ENCODE measurements at places on chromosomes 1 and 21.

DNA sequence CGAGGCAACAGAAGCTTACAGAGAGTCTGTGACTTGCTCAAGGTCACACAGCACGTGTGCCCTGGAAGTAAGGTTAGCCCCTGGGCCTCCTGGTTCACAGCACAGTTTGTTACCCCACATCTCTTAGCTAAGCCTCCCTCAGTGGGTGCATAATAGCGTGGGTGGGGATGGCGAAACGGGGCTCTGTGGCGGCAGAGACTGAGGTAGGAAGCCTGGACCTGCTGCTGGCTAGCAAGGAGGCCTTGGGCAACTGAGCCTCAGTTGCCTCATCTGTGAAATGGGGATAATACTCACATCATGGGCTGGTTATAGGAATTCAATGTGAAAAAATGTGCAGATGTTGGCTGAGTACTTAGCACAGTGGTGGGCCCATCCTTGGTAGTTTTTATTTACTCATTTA is 596 bp downstream of the PADI4 start:
- DNase-seq = no peak

- DNase-seq = no peak
These were observed 16.0 kb upstream of the ACOT11 start for GRCh38 chr1:54532033-54532432.

DNA sequence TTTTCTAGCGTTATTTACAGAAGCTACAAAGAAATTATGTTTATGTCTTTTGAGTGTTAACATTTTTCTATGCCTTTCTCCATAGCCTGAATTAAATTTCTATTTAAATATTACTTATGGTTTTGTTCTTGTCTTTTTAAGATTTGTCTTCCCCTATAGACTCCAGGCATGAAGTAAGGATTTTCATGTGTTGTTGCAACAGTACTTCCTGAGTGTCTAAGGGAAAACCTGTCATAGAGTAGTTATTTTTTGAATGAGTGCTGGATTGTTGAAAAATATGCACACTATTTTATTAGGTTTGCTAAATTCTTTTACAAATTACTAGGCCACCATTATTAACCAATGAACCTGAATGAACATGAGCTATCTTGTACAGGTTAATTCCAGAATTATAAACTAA is 27.1 kb downstream of the SAMSN1 start:
- no peak for DNase-seq

GRCh38 chr1:64147759-64148158 is 55.7 kb upstream of the UBE2U start:
- no peak for DNase-seq

DNA sequence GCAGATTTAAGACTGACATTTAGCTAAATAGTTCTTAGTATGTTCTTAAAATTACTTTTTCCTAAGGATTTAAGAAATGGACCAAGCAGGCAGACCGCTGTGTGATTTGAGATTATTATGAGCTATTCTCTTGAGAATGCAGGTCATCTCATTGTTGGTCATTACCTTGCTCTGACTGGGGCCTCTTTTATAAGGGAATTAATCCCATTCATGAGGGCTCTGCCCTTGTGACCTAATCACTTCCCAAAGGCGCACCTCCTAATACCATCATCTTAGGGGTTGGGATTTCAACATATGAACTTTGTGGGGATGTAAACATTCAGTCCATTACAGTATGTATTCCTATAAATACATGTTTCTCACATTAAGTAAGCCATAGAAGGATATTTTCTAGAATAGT is 24.2 kb downstream of the OSBPL9 start:
- DNase-seq = no peak

DNA sequence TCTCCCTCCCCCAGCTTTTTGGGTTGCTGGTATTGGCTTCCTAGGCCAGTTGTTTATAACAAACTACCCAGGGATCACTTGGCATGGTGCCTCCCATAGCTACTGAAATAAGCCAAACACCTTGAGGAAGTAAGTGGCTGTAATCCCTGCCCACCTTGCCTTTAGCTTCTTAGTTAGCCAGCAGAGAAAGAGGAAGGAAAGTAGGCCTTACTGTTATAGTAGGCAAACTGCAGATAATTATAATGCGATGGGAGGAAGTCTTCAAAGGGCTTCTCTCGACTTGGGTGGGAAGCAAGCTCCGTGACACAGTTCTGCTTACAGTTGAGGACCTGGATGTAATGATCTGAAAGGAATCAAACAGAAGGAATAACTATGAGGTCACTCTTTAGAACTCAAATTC is 8.2 kb downstream of the P3H1 start:
- DNase-seq = no peak

GRCh38 chr1:54495954-54496353 is 52.1 kb upstream of the ACOT11 start:
- no peak for DNase-seq

DNA sequence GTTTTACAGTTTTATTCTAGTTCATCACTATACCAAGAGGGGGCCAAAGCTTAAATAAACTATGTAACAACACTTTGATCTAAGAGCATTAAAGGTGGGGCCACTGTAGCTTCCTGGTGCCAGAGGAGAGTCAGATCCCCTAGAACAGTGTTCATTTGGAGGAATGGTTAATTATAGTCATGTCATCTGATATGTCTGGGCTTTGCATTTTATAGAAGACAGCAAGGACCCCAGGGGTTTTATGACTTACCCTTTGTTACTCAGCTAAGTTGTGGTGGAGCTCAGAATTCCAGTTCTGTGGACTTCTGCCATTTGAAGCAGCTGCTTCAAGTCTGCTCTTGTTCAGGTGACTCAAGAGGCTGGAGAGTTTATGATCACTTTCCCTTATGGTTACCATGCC is 16.7 kb downstream of the KDM4A start:
- DNase-seq = no peak

DNA sequence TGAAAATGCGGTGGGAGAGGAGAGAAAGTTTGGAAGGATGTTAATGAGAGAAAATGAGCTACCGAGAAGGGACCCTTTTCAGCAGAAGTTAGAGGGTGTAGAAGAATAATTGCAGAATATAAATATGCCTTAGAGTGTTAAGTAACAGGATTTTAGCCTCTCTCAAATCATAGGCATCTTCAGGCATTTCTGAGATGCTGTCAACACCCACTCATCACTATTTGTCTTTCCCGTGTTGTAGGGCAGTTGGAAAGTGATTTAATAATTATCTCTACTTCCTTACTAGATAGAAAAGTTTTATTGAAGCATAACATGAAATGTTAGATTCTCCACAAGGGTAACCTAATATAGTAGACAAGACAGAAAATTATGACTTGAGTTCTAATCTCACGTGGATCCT is 96.4 kb upstream of the RGS4 start:
- DNase-seq = no peak

DNA sequence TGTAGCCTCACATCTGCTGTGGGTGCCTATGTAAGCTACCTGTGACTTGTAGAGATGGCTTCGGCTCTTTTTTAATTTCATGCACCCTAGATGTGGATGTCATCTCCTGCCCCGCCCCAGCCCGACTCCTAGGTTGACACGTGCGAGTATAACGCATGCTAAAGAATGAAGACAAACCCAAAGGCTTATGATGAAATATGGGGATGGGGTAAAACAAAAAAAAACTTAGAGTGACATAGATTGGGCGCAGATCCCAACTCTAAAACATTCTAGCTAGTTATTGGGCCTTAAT is 613 bp upstream of the ERO1B start:
- no peak for DNase-seq

DNA sequence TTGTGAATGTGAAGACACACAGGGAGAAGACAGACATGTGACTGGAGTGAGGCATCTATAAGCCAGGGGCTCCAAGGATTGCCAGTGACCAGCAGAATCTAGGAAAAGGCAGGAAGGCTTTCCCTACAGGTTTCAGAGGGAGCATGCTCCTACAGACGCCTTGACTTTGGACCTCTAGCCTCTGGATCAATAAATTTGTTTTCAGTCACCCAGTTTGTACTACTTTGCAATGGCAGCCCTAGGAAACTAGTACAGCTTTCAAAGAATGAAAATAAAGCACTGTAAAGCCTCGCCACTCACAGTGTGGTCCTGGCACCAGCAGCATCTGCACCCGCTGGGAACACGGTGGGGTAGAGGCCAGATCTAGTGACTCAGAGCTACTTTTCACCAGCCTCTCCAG is 510.0 kb downstream of the LTN1 start:
- no peak for DNase-seq

- DNase-seq = no peak
These were observed 22.3 kb downstream of the RCOR3 start for GRCh38 chr1:211281320-211282022.

DNA sequence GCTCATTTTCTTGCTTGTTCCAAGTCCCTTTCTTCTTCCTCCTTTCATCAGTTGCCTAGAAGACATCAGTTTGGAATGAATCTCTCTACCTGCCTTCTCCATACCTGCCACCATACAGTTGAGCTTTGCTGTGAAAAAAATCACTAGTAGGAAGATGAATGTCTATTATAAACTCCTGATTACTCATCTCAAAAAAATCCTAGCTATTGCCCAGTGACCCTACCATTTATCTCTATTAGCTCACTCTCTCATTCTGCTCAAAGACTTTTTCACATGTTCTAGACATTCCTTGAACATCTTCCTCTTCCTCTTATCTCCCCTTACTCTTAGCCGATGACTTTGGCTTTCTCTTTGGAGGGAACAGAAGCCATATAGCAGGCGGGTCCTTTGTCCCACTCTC is 49.7 kb upstream of the HMGB4 start:
- DNase-seq = no peak

GRCh38 chr1:47992720-47993415 is 4.3 kb downstream of the TRABD2B start:
- no peak for DNase-seq

GRCh38 chr1:248802454-248802853 is 23.3 kb downstream of the SH3BP5L start:
- DNase-seq = no peak

DNA sequence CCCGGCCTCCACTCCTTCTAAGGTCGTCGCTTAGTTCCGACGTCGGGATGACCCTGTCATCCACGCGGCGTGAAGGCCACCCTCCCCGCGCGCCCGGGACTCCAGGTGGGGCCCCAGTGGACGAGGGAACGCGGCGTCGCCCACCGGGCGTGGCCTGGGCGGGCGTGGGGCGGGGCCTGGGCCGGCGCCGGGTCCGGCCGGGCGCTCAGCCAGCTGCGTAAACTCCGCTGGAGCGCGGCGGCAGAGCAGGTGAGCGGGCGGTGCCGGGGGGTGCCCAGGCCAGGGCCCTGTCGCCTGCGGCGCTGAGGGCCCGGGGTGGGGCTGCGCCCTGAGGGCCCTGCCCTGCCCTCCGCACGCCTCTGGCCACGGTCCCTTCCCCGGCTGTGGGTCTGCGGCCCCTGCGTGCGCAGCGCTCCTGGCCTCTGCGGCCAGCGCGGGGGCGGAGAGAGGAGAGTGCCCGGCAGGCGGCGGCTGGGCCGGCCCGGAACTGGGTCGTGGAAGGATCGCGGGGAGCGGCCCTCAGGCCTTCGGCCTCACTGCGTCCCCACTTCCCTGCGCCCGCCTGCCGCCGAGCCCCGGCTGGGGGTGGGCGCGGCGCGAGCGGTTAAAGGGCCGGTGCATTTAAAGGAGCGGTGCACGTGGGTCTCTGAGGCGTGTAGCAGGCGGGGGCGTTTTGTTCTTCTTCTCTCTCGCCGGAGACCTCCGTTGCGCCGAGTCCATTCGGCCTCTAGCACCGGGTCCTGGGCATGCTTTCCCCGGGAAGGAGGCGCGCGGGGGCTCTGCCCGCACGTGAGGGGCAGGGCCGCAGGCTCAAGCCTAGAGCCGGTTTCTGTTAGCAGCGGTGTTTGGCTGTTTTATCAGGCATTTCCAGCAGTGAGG is at the start of gene PSEN2:
Gene PSEN2 (plus strand): TSS at position 216 of the 879 bp plus-strand sequence. CDS start 11,292 bp downstream, outside the sequence.
- peak; percentile 47 for DNase-seq

DNA sequence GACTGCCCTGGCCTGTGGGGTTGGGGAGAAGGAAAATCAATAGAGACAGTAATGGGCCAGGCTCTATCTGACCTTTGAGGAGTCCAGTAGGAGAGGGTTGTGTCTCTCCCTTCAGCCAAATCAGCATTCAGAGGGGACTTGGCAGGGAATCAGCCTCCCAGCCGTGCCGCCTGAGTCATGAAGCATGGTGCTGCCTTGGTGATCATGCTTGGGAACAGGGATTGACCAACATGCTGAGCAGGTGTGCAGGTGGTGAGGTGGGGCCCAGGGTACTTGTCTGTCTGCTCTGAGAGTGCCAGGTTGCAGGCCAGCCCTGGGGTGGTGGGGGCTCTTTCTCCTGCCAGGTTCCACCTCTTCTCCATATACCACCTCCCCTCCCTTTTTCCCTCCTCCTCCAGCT is 58.9 kb upstream of the TLR5 start:
- DNase-seq = no peak

DNA sequence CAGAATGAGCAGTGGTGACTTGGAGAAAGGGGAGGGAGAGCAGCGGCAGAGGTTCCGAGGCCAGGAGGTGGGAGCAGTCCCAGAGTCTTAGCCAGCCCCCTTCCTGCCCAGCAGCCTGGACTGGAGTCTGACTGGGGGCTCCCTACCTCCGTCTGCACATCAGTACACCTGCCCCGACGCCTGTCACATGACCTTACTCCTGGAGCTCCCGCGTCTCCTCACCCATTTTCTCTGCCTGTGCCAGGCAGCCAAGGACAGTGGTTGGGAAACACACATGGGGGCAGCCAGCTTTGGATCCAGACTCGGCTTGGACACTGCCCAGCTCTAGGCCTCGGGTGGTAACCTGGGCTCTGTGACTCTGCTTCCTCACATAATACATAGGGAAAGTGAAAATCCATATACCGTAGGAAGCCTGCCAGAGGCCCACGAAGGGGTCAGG is 16.9 kb downstream of the ACTRT2 start:
- no peak for DNase-seq

- DNase-seq = no peak
These were observed 103.6 kb upstream of the COL6A1 start for GRCh38 chr21:45877821-45878469.
